Peyer's patch (tissue), 4 donors: ENCODE measurements at places on chromosomes 3 and 15.

DNA sequence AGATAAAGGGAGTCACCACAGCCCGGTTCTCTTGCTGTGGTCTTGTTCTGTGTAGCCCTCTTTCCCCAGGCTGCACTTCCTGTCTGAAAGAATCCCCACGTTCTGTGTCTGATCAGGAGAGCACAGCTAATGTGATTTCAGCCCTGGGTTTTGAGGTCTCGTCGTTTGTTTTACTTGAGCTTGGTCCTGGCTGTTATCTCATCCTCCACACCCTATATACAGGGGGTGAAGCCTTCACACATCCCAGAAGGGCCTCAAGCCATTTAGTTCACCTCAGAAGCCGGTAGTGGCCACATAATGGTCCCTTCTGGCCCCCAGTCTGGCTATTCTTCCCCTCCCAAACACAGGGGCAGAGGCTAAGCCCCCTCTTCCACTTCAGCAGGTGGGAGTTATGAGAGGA is 115.6 kb downstream of the PDE8A start:
- H3K4me1 ChIP-seq: no peaks in the 10 kb centered on the region
- DNase-seq: no peak
- no peaks in the 10 kb centered on the region for H3K27me3 ChIP-seq
- no peak overlapping the region for H3K27ac ChIP-seq
- H3K4me3 ChIP-seq: no peak overlapping the region

GRCh38 chr15:45762726-45763125 is 127.9 kb downstream of the SQOR start:
- no peaks in the 10 kb centered on the region for H3K4me1 ChIP-seq
- H3K27me3 ChIP-seq: no peaks in the 10 kb centered on the region
- H3K36me3 ChIP-seq: no peaks in the 10 kb centered on the region
- H3K27ac ChIP-seq: no peak overlapping the region
- no peak for DNase-seq

GRCh38 chr15:39195961-39196486 is 384.9 kb upstream of the THBS1 start:
- no peak overlapping the region for H3K4me3 ChIP-seq
- H3K4me1 ChIP-seq: no peaks in the 10 kb centered on the region
- DNase-seq: no peak

DNA sequence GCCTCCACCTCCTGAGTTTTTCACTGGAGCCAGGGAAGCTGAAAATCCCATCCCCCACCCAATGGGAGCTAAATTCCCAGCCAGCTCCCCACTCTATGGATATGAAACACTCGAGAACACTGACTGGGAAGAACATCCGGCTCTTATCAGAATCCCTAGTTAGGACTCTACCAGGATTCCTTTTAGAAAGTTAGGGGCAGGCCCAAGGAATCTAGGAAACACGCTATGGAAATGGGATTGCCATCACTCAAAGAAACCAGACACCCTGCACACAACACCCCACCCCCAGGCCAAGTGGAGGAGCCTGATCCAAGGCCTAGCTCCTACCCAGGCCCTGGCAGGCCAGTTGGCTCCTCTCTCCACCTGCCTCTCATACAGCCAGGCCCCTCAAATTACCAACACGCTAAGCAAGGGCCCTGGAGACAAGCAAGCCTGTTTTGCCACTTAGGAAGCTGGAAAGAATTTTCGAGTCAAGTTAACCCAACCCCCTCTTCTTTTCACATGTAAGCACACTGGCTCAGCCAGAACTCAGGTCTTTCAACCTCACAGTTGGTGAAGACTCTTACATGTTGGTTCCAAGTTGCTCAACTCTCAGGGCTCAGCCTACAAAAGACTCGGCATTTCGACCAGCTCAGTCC is 75.5 kb downstream of the RBPMS2 start:
- H3K4me1 ChIP-seq: no peaks in the 10 kb centered on the region
- H3K27ac ChIP-seq: peak overlapping the region; percentile 34
- DNase-seq: no peak
- no peak overlapping the region for H3K4me3 ChIP-seq
- no peaks in the 10 kb centered on the region for H3K36me3 ChIP-seq

- no peaks in the 10 kb centered on the region for H3K36me3 ChIP-seq
- no peaks in the 10 kb centered on the region for H3K27me3 ChIP-seq
- no peak for DNase-seq
- no peak overlapping the region for H3K27ac ChIP-seq
- H3K4me1 ChIP-seq: no peaks in the 10 kb centered on the region
These were observed 339.1 kb downstream of the NTRK3 start for GRCh38 chr15:87917480-87917879.

DNA sequence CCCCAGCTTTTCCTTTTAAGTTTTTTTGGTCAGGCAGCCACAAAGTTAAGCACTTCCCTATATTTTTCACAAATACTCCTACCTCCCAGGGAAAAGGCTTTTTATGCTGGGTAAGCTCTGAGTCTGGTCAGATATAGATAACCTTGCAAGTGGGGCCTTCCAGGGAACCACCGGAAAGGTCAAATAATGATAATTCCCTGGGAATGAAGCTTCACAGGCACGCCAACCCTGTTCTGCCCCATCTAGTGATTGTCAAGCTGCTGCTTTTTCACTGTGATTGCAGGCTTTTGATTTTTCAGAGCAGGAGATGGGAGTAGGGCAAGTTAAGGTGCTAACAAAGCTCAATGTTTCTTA is 121.0 kb downstream of the ZNF609 start:
- H3K27ac ChIP-seq: no peak overlapping the region
- H3K4me1 ChIP-seq: no peaks in the 10 kb centered on the region
- no peak overlapping the region for H3K4me3 ChIP-seq
- no peak for DNase-seq

DNA sequence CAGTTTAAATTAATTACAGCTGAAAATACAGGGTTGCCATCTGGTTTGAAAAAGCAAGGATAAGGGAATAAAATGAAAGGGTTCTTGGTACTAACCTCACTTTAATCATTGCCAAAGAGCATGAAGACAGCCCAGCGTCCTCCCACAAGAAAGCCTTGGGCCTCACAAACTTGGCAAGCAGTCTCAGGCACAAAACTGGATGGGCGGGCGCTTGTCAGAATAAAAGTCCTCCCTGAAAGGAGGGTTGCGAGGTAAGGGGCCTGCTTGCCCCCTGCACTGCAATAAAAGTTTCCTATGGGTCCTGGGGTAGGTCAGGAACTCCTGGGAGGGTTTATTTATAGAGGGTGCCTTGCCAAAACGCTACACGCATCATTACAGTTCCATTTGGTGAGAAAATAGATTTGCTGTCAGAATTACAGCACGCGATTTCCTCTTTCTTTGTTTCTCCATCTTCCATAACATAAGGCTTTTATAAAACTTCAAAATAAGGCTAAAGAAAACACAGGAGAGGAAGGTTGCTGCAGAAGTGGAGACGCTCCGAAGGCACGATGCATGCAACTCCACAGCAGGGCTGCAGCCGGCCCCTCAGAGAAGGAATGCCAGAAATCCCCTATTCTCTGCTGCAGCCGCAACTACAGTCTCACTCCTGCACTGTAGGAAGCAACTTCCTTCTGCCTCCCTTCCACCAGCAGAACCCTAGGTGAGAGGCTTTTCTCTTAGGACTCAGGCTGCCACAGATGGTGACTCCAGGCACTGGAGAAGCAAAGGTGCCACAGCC is 61.3 kb downstream of the VGLL4 start:
- peak overlapping the region; percentile 7 for H3K4me3 ChIP-seq
- peaks cover 27% of the 10 kb centered on the region for H3K4me1 ChIP-seq
- H3K27ac ChIP-seq: peak overlapping the region; percentile 57
- no peaks in the 10 kb centered on the region for H3K36me3 ChIP-seq

DNA sequence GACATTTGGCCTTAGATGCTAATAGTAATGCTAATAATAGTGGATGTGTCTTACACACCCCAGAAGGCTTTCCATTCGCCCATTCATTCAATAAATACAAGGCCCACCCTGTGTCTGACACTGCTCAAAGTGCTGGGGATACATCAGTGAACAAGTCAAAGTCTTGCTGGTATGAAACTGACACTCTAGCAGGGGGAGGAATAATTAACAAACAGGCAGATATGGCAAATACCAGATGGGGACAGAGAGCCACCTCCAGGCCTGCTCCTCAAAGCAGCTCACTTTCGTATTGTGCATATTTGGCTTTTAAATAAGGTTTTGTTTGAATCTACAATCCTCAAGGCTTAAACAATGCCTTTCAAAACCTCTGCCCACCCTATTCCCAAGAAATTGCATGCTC is 28.3 kb upstream of the LYZL4 start:
- H3K36me3 ChIP-seq: no peaks in the 10 kb centered on the region
- H3K4me3 ChIP-seq: no peak overlapping the region
- H3K4me1 ChIP-seq: no peaks in the 10 kb centered on the region
- no peak for DNase-seq

GRCh38 chr15:99745370-99746086 is 12.3 kb upstream of the LYSMD4 start:
- H3K4me1 ChIP-seq: no peaks in the 10 kb centered on the region
- H3K4me3 ChIP-seq: no peak overlapping the region
- H3K36me3 ChIP-seq: no peaks in the 10 kb centered on the region
- no peak overlapping the region for H3K27ac ChIP-seq

- H3K4me1 ChIP-seq: no peaks in the 10 kb centered on the region
- H3K4me3 ChIP-seq: no peak overlapping the region
These were observed 1.4 kb downstream of the GJD2 start for GRCh38 chr15:34753236-34753894.

- H3K36me3 ChIP-seq: no peaks in the 10 kb centered on the region
- DNase-seq: no peak
- H3K27ac ChIP-seq: no peak overlapping the region
- H3K27me3 ChIP-seq: no peaks in the 10 kb centered on the region
These were observed 4.7 kb downstream of the TRIM42 start for GRCh38 chr3:140682586-140682985.

DNA sequence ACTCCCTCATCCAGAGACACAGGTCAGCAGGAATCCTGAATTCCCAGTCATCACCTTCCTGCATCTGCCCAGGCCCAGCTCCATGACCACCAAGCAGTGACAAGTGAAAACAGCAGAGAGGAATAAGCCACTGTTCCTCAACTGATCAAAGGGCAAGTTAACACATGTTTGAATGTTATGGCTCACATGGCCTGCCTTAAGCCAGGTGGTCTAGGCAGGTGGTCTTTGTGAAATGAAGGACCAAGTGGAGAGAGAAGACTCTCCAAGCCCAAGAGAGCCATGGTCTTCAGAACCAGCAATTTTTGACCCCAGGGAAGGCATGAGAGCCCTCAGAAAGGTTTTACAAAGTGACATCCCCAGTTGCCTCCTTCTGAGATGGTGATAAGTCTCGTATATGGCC is 161.8 kb downstream of the EPHB1 start:
- DNase-seq: no peak
- H3K27me3 ChIP-seq: no peaks in the 10 kb centered on the region
- no peaks in the 10 kb centered on the region for H3K36me3 ChIP-seq
- no peaks in the 10 kb centered on the region for H3K4me1 ChIP-seq
- no peak overlapping the region for H3K27ac ChIP-seq
- no peak overlapping the region for H3K4me3 ChIP-seq

DNA sequence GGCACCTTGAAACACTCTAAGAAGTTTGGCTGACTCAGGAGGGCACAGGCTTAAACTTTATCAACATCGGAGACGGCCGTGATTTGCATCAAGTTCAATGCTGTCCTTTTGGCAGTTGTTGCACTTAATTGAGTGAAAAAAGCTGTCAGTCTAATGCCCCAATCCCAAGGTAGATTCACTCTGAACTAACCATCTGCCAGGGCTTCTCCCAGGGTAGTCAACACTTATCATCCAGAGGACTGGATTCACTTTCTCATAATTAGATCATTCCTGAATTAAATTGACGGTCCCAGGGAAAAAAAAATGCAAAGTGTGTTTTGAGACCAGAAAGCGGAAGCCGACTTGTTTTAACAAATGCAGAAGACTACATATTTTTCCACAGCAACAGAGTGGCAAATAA is 28.5 kb downstream of the RORA start:
- H3K27ac ChIP-seq: no peak overlapping the region
- H3K36me3 ChIP-seq: no peaks in the 10 kb centered on the region
- no peaks in the 10 kb centered on the region for H3K4me1 ChIP-seq
- no peak overlapping the region for H3K4me3 ChIP-seq

GRCh38 chr3:16808393-16809107 is 76.2 kb upstream of the PLCL2 start:
- no peaks in the 10 kb centered on the region for H3K36me3 ChIP-seq
- H3K4me1 ChIP-seq: no peaks in the 10 kb centered on the region
- no peak overlapping the region for H3K27ac ChIP-seq

GRCh38 chr3:35707904-35708303 is 68.6 kb downstream of the ARPP21 start:
- H3K4me1 ChIP-seq: no peaks in the 10 kb centered on the region
- no peaks in the 10 kb centered on the region for H3K36me3 ChIP-seq
- H3K27me3 ChIP-seq: no peaks in the 10 kb centered on the region
- no peak for DNase-seq
- H3K27ac ChIP-seq: no peak overlapping the region
- H3K4me3 ChIP-seq: no peak overlapping the region

- H3K4me3 ChIP-seq: no peak overlapping the region
- H3K4me1 ChIP-seq: no peaks in the 10 kb centered on the region
- H3K27me3 ChIP-seq: no peaks in the 10 kb centered on the region
- H3K27ac ChIP-seq: no peak overlapping the region
These were observed 32.5 kb downstream of the IL17RD start for GRCh38 chr3:57132674-57133073.

GRCh38 chr3:85090495-85090894 is 131.7 kb downstream of the CADM2 start:
- no peaks in the 10 kb centered on the region for H3K4me1 ChIP-seq
- no peak for DNase-seq
- no peaks in the 10 kb centered on the region for H3K36me3 ChIP-seq
- no peaks in the 10 kb centered on the region for H3K27me3 ChIP-seq
- H3K27ac ChIP-seq: no peak overlapping the region

DNA sequence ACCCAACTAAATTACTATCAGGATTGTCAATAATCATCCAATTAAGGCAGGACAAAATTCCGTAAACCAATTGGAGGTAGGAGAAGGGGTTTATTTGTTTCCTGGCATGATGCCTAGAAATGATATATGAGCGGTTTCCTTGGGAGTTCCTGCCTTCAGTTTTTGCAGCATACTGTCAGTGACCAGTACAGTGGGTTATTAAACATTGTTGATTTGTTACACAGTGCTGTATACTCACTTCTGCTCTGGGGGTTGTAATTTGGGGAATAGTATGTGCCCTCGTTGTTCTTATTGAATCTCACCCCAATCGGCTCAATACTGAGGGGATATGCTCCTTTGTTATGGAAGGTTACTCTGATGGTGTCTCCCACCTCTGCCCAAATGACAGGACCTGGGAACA is 22.2 kb downstream of the CP start:
- H3K4me3 ChIP-seq: no peak overlapping the region
- H3K36me3 ChIP-seq: no peaks in the 10 kb centered on the region
- H3K4me1 ChIP-seq: no peaks in the 10 kb centered on the region
- no peaks in the 10 kb centered on the region for H3K27me3 ChIP-seq
- H3K27ac ChIP-seq: no peak overlapping the region

GRCh38 chr15:41850482-41851166 is 12.0 kb downstream of the PLA2G4B start:
- H3K36me3 ChIP-seq: no peaks in the 10 kb centered on the region
- H3K4me3 ChIP-seq: no peak overlapping the region
- H3K4me1 ChIP-seq: no peaks in the 10 kb centered on the region
- no peaks in the 10 kb centered on the region for H3K27me3 ChIP-seq

GRCh38 chr15:39778021-39778420 is 4.6 kb downstream of the FSIP1 start:
- H3K36me3 ChIP-seq: no peaks in the 10 kb centered on the region
- H3K27me3 ChIP-seq: no peaks in the 10 kb centered on the region
- DNase-seq: no peak
- H3K4me3 ChIP-seq: no peak overlapping the region

- no peak overlapping the region for H3K4me3 ChIP-seq
- no peaks in the 10 kb centered on the region for H3K36me3 ChIP-seq
- no peaks in the 10 kb centered on the region for H3K27me3 ChIP-seq
- no peak for DNase-seq
- no peak overlapping the region for H3K27ac ChIP-seq
- no peaks in the 10 kb centered on the region for H3K4me1 ChIP-seq
These were observed 46.6 kb downstream of the TYRO3 start for GRCh38 chr15:41605566-41605965.
